ENCODE measurements at places on chromosomes 2 and 18.

DNA sequence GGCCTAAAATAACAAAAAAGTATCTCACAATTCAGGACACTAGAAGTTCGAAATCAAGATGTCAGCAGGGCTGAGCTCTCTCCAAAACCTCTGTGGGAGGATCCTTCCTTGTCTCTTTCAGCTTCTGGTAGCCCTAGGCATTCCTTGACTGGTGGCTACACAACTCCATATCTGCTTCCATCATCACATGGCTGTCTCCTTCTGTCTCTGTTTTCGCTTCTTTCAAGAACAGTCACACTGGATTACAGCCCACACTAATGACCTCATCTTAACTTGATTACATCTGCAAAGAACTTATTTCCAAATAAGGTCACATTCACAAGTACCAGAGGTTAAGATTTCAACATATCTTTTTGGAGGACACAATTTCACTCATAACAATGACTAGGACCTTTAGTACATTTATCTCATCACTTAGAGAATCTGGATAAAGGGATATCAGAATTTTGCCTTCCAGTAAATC, 275.2 kb downstream of the IRS1 start:
- no peak for DNase-seq

DNA sequence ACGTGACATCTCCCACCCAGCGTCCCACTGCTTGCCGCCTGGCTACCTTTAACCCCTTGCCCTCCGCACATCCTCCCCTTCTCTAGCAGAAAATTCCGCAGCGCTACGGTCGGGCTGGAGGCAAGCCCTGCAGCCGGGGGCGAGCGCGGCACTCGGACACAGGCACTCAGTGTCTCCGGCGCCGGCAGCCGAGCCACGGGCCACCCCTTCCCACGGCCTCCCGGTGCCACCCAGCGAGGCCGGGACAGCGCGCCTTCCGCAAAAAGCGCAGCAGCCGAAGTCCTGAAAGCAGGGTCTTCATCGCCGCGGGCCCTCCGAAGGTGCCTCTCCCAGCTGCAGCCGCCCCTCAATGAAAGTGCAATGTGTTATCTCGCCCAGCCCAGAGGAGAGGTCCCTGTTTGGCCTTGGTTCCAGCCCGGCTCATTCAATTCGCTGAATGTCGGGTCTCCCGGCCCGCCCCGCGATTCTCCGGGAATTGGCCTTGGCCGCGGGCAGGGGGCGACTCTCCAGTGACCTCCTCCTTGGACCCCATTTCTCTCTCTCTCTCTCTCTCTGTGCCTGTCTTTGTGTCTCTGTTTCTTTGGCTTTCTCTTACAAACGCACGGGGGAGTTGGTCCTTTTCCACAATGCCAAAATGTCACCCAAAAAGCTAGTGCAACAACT, 1.1 kb downstream of the DLGAP1 start:
- DNase-seq: no peak

DNA sequence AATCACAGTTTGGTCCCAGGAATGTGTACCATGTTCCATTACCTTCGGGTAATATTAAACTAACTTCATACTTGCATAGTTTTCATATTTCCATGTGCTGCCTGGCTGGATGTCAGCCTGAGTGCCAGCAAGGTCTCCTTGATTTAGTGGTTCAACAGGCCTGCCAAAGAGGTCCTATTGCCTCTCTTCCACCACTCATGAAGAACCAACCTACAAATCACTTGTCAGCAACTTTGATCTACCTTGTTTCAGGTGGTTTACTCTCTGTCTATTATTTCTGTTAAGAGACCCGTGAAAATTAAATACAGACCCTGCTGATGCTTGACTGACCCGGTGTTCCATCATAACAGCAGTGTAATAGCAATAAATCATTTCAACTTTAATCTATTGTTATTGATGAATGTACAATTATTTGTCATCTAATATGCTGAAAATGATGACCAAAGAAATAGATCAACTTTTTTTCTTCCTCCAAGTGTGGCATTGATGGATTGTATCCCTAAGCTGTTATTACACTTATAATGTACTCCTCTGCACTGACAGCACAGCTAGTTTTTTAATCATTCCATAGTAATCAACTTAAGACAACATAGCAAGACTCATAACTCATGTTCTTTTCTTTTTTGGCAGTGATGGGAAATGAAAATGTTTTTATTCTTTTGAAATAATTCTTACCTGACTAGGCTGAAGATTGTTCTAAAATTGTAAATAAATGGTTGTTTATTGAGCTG, 1220.2 kb upstream of the ACVR2A start:
- no peak for DNase-seq

DNA sequence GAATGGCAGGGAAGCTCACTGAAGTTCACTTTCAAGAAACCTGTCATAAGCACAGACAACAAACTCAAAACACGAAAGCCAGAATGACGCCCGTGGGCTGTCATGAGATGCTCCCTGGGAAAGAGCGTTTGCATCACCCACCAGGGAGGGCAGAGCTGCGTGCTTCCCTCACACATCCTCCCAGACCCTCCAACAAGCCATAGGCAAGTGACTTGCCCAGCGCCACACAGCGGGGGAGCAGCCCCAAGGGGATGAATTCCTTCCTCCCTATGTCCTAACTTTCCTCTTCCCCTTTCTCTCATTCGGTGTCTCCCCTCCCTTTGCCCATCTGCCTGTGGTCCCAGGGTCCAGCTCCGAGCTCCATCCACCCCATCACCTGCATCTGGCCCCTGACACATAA, 10.7 kb downstream of the BIN1 start:
- DNase-seq: no peak

- DNase-seq: no peak
Measured at GRCh38 chr2:47868611-47869352, 37.5 kb downstream of the FBXO11 start.

- DNase-seq: no peak
Measured at GRCh38 chr2:42843611-42844010, 51.2 kb upstream of the HAAO start.

GRCh38 chr2:114044985-114045384, 155.1 kb downstream of the ACTR3 start:
- no peak for DNase-seq

- DNase-seq: no peak
Measured at GRCh38 chr2:209549589-209549988, 125.7 kb downstream of the MAP2 start.

DNA sequence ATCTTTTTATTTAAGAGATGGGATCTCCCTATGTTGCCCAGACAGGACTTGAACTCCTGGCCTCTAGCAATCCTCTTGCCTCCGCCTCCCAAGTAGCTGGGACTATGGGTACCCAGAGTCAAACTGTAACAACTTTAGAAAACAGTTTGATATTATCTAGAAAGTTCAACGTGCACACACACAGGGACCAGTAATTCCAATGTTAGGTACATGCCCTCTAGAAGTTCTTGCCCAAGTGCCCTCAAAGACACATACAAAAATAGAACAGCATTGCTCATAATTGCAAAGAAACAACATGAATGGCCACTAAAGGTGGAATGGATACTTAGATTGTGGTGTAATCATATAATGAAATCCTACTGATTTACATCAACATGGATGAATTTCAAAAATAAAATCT, 12.6 kb upstream of the LPIN2 start:
- DNase-seq: no peak

Measured in RWPE1 (cell line).